ENCODE measurements at places on chromosomes 7 and 10.

DNA sequence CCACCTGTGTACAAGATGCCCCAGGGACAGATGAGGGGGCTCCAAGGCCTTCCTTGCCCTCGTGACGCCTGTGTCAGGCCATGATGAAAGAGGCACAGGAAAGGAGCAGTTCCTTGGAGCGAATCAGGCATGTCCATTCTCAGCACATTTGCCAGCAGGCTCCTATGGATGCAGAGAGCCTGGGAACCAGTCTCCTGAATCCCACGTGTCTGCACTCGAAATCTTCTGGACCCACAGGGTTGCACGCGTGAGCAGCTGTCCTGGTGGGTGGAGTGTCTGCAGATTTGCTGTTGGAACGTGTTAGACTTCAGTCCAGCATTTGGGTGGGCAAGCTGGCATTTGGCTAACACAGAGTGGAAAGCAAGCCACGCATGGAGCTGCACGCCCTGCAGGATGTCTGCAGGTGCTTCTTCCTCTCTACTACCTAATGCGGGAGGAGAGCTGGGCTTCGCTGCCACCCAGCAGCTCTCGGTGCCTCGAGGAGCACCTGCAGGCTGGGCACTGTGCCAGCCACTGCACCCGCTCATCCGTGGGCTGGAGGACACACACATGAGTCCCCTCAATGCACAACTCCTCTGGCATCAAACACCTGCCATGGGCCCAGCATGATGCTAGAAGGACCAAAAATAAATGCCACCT lies 140.7 kb downstream of the PAXIP1 start:
- DNase-seq, result no peak

- no peak for DNase-seq
These were observed 355.5 kb downstream of the GLRX3 start for GRCh38 chr10:130491693-130492050.

DNA sequence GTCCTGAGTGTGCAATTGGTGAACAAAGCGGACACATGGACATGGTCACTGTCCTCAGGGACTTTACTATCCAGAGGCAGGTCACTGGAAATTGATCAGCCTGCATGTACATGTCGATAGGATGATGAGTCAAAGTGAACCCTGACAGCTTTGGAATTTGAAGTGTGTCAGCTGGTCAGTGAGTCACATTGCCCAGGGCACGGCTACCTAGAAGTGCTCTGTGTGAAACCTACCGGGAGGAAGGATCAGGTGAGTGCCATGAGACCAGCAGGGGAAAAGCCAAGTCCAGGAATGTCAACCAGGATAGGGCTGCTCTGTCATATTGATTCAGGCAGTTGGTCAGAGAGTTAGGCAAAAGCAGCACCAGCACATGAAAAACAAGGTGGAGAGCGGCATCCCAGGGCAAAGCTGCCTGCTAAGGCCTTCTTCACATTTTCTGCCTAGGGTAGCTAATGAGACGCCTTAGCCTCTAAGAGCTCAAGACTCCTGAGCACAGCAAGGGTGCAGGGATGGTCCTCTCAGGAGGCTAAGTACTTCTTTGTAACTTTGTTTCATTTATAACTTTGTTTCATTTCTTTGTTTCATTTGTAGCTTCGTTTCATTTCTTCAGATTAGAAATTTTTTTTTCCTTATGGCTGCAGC lies 19.4 kb upstream of the PDCD4 start:
- DNase-seq, result peak; percentile 7

- no peak for DNase-seq
These were observed 4.8 kb downstream of the ANXA7 start for GRCh38 chr10:73408978-73409521.

DNA sequence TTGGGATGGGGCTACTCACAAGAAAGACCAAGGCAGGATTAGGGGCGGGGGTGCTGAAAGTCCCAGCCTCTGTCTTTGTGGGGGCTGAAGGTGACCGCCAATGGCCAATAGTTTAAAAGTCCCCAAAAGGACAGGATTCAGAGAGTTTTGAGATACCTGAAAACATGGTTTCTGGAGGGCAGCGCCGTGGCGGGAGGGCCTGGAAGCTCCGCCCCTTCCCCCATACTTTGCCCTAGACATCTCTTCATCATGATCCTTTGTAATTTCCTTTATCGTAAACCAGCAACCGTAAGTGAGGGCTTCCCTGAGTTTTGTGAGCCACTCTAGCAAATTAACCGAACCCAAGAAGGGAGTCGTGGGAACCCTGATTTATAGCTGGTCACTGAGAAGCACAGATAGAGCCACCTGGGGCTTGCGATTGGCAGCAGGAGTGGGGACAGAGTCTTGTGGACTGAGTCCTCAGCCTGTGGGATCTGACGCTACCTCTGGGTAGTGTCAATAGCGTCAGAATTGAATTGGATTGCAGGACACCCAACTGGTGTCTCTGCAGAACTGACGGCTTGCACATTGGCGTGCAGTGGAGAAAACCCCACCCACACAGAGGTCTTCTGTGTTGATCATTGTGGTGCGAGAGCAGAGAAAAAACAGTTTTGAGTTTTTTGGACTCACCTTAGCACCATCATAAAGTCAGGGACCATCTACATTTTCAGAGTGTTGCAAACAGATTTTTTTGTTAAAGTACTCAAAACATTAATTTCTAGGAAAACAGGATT lies 169.3 kb downstream of the USP6NL start:
- no peak for DNase-seq

- DNase-seq, result peak; percentile 88
These were observed 10.9 kb upstream of the MAP3K8 start for GRCh38 chr10:30422981-30423654.

DNA sequence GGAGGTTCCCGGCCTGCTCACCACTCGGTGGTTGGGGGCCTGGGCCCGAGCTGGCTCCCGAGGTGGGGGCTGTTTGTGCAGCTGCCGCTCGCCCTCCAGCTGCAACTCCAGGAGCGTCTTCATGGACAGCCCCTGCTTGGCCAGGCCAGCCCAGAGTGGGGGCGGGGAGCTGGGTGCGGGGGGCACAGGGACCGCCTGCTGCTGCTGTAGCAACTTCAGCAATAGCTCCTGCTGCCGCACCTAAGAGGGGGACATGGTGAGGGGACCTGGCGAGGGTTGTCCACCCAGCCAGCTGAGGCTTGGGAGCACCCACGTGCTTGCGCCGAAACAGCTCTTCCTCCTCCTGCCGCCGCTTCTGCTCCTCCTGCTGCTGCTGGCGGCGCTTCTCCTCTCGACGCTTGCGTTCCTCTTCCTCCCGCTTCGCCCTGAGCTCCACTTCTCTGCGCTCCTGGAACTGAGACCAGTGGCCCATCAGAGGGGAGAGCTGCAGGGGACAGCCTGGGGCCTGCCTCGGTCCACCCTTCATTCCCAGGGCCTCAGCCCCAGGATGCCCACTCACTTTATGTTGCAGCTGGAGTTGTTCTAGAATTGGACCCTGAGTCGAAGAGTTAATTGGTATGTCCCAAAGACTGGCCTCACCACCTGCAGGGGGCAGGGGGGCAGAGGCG lies 9.6 kb downstream of the GNB2 start:
- no peak for DNase-seq

- DNase-seq, result no peak
These were observed 341.3 kb upstream of the SEMA3C start for GRCh38 chr7:81260152-81260551.

DNA sequence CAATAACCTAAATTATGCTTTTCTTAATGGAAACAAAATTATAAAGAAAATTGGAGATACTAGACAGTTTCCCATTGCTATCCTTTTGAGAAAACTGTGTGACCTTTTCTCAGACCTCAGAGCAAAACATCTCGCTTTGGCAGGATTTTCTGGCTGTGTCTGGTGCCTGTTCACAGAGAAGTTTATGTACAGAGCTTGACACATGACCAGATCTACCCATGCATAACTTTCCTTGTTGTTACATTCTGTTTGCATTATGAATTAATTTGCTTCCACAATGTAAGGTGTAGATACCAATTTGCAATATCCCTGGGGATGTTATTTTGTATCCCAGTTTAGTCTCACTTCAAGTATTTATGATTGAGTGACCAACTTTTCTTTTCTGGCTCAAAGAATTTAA lies 565.0 kb downstream of the XPNPEP1 start:
- no peak for DNase-seq

GRCh38 chr10:3578159-3578558 lies 206.8 kb downstream of the KLF6 start:
- no peak for DNase-seq

DNA sequence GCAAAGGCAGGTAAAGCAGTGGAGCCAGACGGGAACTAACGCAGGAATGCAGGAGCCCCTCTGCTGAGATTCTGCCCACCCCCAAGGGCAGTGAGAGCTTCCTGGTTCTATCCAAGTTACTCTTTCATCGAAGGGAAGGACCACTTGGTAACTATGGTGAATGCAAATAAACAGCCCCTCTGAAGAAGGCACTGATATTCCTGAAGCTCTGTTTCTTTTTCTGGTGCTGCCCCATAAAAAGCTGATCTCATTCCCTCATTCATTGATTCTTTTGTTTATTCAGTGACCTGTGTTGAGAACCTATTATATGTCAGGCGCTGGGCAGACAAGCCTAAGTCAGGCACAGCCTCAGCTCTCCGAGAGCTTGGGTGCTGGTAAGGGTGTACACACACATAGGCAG lies 217.3 kb downstream of the SNX10 start:
- DNase-seq, result no peak

GRCh38 chr10:32269343-32270100 lies 77.4 kb downstream of the EPC1 start:
- DNase-seq, result no peak

GRCh38 chr10:37390926-37391325 lies 265.5 kb downstream of the ANKRD30A start:
- no peak for DNase-seq

- DNase-seq, result peak; percentile 73
These were observed 734 bp downstream of the CHST3 start for GRCh38 chr10:71964743-71965515.

- DNase-seq, result no peak
These were observed 46.1 kb downstream of the CYTH3 start for GRCh38 chr7:6226194-6226799.

All from kidney glomerular epithelial cell (primary cell).